Right renal pelvis (tissue), 4 donors: ENCODE measurements at places on chromosomes 7 and 10.

- no peak for DNase-seq
Measured at GRCh38 chr7:5550831-5551230, 127.2 kb upstream of the TNRC18 start.

DNA sequence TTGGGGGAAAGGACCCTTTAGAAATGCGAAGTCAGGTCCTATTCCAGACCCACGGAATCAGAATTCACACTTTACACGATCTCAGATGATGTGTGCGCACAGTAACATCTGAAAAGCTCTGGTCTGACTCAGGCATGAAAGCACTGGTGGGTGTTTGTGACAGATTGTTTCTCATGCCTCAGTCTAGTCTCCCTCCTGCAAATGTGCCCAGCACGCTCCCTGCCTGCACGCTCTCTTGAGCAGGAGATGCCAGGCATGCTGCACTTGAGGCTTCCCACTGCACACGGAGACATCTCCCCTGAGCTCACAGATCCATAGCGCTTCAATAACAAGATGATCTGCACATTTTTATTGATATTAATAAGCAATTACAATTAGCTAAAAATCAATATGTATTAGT, 23.6 kb upstream of the ZNF37A start:
- DNase-seq = no peak

- DNase-seq = no peak
Measured at GRCh38 chr10:11118686-11119085, 101.0 kb downstream of the CELF2 start.

GRCh38 chr7:134827889-134828288, 48.5 kb downstream of the CALD1 start:
- DNase-seq = no peak

DNA sequence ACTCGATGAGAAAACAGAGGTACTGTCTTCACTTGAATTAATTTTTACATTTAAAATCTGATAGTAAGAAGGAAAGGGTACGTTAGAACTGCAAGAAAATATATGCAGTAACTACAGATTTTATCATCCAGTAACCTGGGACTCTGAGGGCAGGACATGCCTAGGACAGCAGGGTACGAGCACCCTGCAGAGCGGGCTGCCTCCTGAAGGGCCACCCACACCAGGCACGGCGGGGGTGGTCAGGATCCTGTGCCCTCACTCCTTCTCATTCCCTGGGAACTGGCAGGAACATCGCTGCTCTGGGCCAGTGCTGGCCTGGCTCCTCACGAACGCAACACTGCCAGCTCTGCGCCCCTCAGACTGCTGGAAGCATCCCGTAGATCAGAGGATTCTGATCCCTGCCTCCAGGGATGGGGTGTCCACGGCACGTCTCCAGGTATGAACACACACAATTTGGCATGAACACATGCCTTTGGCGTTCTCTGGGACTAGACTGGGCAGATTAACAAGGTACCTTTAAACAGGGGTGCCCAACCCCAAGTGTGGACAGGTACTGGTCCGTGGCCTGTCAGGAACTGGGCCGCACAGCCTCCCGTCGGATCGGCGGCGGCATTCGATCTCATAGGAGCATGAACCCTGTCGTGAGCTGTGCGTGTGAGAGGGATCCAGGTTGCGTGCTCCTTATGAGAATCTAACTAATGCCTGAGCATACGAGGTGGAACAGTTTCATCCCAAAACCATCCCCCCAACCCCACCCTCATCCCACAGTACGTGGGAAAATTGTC, 99.3 kb upstream of the FAM20C start:
- no peak for DNase-seq

GRCh38 chr7:132609222-132609621, 33.0 kb upstream of the PLXNA4 start:
- DNase-seq = no peak

GRCh38 chr10:120735773-120736371, 115.3 kb upstream of the WDR11 start:
- no peak for DNase-seq

DNA sequence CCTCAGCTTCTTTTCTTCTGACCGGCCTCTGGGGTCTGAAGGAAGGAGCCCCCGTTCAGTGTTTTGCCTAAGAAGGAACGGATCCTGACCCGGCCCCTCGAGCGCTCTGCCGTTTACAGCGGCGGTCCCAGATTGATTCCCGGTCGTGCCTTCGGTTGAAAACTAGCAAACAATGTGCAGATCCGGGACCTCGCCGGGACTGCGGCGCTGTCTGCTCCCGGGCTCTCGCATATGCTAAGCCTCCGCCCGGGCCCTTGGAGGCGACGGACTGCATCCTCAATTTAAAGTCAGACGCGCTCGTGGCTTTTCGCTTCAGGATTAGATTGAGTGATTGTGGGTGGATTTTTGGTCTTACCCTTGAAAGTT, 559 bp downstream of the DBF4 start:
- DNase-seq = peak; percentile 51

- no peak for DNase-seq
Measured at GRCh38 chr10:112579578-112579977, 132.6 kb downstream of the VTI1A start.

DNA sequence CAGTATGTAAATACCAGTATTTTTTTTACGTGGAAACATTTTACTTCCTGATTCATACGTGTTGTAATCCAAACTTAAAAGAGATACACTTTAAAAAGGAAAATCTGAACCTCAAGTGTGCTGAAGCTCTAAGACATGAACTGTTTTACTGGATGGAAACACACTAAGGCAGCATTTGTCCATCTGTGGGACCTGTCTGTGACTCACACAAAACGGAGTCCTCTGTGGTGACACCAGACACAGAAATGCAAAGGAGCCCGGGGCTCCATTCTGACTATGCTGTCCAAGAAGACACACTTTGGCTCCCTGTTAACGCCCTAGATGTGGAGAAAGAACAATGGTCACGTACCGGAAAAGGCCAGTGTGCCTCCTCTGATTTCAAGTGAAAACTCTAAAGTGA, 23.9 kb downstream of the RNF133 start:
- no peak for DNase-seq

DNA sequence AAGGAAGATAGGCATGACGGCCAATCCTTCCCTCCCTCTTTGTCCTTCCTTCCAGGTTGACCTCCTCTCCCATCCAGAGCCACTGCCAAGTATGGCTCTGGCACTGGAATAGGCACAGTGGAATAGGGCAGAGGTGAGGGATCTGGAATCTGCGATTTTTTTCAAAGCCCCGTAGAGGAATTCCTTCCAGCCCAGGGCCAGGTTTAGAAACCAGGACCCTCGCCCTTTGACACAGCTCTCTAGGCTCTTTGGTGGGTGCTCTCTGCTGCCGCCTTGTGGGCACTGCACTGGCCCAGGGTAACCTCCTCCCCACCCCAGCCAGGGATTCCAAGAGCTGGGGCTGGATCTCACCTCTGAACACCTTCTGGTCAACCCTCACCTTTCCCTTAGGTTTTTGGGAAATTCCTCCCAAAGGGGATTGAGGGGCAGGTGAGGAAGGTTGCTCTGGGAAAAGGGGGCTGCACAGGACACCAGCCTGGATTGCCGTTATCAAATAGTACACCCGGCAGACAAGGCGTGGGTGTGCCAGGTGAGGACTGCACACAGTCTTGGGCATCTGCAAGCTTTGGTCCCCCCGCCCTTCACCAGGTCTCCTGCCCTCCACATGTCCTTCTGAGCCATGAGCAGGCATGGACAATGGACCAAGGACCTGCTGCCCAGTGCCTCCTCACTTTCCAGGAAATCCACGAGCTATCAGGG, 22.8 kb downstream of the C10orf105 start:
- no peak for DNase-seq

DNA sequence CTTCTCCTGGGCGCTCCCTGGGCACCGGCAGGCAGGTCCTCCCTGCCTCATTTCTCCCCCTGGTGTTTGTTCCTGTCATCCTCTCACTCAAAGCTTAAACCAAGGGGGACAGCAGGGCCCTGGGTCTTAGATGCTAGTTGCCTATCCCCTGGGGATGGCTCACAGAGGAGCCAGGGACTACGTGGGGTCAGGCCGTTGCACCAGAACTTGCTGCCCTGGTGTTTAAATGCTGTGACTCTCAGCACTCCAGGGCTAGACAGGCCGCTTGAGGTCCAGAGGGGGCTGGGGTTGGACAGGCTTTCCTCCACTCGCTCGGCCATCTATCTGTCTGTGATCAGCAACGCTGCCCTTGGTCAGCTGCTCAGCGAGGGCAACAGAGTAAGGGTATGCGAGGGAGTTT, 340.3 kb downstream of the CXCL12 start:
- no peak for DNase-seq

DNA sequence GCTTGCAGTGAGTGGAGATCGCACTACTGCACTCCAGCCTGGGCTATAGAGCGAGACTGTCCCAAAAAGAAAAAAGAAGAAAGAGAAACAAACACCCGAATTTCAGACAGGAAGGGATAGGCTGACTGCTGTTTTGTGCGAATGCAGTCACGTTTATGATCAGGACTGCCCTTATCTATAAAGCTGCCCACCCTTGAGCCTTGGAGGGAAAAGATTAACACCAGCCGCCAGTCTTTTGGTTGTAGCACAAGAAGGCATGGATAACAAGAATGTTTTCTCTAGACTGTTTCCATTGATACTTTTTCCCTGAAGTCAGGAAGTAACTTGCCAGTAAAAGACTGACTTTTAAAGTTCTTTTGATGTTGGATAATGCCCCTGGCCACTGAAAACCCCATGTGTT, 314.0 kb downstream of the BICC1 start:
- no peak for DNase-seq

GRCh38 chr7:23106057-23106822, 655 bp downstream of the KLHL7 start:
- DNase-seq = peak; percentile 52

DNA sequence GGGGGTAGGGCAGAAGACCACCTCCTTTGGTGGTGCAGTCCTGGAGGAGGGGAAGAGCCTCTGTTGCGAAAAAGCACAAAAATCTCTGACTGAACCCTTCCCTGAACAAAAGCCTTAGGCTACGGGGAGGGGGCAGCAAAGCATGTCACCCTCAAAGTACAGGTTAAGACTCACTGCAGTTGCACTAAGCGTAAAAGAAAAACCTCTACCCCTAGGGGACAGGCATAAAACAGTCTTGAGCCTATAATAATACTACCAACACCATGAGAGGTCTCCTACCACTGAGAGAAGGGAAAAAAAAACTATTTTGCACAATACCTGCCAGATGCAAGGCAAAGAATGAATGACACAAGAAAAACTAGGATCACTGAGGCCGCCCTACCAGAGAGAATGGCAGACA, 17.3 kb downstream of the TNPO3 start:
- no peak for DNase-seq

- DNase-seq = no peak
Measured at GRCh38 chr7:142012825-142013511, 17.3 kb downstream of the MGAM start.

DNA sequence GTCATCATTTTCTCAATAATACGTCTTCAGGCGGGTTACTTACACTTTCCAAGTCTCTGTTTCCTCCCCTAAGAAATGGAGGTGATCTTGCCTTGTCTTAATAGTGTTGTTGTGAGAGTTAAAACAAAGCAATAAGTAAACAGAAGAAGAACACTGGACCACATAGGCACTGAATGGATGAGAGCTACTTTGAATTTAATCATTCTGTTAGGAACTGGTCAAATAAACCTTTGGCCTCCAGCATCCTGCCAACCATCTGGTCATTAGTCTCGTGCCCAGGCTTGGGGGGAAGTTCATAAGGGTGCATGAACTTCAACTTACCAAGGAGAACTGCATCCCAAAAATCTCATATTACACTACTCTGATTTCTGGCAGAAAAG, 109.4 kb upstream of the C7orf33 start:
- no peak for DNase-seq

- no peak for DNase-seq
Measured at GRCh38 chr10:113965077-113965476, 78.6 kb upstream of the ADRB1 start.

- no peak for DNase-seq
Measured at GRCh38 chr7:1761774-1762173, 91.7 kb downstream of the ELFN1 start.

GRCh38 chr7:80869821-80870751, 48.8 kb downstream of the SEMA3C start:
- DNase-seq = no peak

DNA sequence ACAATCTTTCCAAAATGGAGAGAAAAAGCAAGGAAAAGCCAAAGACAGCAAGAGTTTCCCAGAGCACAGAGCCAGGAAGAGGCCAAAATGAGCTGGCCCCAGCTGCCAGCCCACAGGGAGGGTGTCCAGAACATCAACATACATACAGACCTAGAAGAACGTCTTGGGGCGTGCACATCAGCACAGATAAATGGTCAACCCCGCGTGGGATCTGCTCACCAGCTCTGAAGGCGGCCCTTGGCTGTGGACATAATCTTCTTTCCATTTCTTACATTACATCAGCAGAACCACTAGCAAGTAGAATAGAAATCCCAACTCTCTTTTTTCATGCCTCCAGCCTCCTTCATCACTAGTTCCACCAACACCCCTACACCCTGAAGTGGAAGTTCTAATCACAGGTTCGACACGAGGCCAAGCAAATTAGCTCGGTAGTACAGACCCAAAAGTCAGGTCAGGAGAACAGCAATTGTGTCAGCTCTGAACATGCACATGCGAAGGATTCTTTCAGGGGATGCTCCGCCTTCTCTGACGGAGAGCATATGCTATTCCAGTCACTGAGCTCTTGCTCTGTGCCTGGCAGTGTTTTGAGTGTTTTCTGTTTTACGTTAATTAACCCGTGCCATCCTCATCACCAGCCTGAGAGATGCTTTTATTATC, 16.4 kb downstream of the SH3PXD2A start:
- no peak for DNase-seq

DNA sequence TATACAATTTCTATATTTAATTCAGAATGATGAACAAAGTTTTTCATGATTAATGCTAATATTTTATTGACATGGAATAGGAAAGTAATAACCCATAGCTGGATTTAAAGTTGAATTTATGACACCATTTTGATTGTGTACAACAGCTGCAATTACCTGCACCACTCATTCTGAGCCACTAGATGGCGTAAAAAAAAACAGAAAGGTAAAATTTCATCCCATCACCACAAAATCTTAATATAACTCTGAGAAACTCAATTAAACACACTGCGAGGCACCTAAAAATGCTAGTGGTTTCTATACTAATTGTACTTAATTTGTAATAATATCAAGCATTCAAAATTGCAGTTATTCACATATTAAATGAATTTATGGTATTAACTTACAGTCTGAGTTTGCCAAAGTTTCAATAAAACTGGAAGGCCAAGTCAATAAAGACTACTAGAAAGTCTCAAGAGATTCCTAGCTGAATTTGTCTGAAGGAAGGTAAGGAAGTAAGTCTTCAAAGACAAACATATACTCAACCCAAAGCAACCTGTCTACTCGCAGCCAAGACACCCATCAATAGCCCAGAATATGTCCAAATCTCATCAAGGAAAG, 182.5 kb downstream of the SKAP2 start:
- no peak for DNase-seq

DNA sequence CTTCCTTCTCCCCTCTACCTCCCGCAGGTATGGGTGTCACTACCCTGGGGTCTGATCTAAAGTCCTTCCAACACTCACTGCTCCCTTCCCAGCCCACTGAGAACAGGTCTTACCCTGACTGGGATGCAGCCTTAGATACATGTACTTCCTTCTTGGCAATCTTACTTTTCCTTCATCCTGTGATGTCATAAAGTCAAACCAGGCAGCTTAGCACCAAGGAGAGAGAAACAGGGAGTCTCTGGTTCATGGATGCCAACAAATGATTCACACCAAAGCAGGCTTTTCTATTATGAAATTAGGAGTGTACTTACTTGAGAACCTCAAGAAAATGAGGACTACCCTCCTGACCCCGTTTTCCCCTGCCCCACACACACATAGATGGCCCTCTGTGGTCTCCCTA, 111.0 kb upstream of the KMT2E start:
- no peak for DNase-seq
